Stimulated activated CD4-positive, alpha-beta T cell treated with anti-CD3 and anti-CD28 coated beads, Interleukin-1b, Interleukin-23, amount 100 ng/mL, for 4 hours (primary cell): ENCODE measurements at places on chromosomes 3 and 15.

GRCh38 chr15:40072216-40072990 is 33.4 kb upstream of the SRP14 start:
- no peak for DNase-seq

- no peak for DNase-seq
Measured at GRCh38 chr15:70778258-70779076, 15.1 kb upstream of the UACA start.

DNA sequence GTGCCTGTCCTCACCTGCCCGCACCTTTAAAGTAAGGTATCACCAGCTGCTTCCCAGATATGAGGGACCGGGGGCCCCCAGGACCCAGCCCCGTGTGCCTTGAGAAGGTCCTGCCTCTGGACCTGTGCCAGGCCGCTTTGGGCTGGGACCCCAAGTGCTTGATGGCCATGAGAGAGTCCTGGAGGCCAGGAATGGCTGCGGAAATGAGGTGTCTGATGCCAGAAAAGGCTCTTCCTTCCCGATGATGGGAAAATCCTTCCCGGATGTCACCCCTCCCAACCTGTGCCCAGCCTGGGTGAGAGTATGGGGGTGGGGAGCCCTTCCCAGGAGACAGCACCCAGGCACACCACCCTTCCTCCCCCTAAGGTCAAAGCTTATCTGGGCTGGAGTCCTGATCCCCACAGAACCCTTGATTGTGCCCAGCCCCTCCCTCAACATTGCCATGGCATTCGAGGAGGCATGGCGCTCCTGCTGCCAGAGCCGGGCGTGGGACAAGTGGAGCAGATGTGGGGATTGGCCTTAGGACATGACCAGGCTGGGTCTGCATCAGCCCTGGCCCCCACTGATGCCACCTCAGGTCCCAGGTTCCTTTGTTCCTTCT is 14.2 kb downstream of the SEMA3F start:
- DNase-seq = no peak

- no peak for DNase-seq
Measured at GRCh38 chr3:119457246-119457645, 6.2 kb downstream of the TMEM39A start.
